ENCODE measurements at places on chromosomes 4 and X.

- no peak for DNase-seq
Observed at GRCh38 chr4:102318105-102318504, 27.2 kb downstream of the SLC39A8 start.

- no peak for DNase-seq
Observed at GRCh38 chr4:24770667-24771066, 24.7 kb upstream of the SOD3 start.

GRCh38 chrX:14712096-14712495, 160.8 kb downstream of the FANCB start:
- DNase-seq, result no peak

GRCh38 chr4:168397611-168398169, 79.1 kb upstream of the DDX60 start:
- DNase-seq, result no peak

DNA sequence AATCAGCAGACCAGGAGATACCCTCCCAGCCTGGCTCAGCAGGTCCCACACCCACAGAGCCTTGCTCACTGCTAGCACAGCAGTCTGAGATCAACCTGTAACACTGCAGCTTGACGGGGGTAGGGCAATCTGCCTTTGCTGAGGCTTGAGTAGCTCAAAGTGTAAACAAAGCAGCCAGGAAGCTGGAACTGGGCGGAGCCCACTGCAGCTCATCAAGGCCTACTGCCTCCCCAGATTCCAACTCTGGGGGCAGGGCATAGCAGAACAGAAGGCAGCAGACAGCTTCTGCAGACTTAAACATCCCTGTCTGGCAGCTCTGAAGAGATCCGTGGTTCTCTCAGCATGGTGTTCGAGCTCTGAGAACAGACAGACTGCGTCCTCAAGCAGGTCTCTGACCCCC, 15.1 kb upstream of the GABRA2 start:
- DNase-seq, result no peak

GRCh38 chr4:183249854-183250253, 70.2 kb downstream of the CLDN22 start:
- no peak for DNase-seq

- no peak for DNase-seq
Observed at GRCh38 chr4:139223682-139224317, 46.8 kb upstream of the ELF2 start.

- no peak for DNase-seq
Observed at GRCh38 chr4:110663738-110664444, 41.0 kb upstream of the PITX2 start.

DNA sequence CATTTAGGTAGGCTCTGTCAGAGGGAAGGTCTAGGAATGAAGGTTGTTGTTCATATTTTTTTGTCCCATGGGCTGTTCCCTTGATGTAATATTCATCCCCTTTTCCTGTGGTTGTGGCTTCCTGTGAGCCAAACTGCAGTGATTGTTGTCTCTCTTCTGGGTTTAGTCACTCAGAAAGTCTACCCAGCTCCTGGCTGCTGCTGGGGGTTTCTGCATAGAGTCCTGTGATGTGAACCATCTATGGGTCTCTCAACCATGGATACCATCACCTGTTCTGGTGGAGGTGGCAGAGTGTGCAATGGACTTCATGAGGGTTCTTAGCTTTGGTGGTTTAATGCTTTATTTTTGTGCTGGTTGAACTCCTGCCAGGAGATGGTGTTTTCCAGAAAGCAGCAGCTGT, 122.8 kb downstream of the ZC4H2 start:
- DNase-seq, result no peak

DNA sequence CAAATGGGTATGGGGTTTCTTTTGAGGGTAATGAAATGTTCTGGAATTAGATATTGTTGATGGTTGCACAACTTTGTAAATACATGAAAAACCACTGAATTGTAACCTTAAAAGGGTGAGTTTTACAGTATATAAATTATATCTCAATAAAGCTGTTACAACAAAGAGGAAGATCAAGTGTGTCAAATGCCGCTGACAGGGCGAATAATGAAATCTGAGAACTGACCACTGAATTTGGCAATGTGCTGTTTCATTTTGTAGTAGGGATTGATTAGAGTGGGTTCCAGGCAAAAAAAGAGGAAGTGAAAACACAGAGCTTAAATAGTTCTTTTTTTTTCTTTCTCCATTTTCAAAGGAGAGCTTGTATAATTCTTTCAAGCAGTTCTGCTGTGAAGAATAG, 161.1 kb upstream of the NAP1L5 start:
- no peak for DNase-seq

DNA sequence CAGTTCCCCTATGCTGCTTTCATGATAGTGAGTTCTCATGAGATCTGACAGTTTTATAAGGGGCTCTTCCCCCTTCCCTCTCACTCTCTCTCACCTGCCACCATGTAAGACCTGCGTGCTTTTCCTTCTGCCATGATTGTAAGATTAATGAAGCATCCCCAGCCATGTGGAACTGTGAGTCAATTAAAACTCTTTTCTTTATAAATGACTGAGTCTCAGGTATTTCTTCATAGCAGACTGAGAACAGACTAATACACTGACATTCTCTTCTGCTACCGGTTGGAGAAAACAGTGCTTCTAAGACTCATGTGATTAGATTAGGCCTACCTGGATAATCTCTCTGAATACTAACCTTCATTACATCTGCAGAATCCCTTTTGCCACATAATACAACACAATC, 45.4 kb upstream of the TRPC5OS start:
- no peak for DNase-seq

DNA sequence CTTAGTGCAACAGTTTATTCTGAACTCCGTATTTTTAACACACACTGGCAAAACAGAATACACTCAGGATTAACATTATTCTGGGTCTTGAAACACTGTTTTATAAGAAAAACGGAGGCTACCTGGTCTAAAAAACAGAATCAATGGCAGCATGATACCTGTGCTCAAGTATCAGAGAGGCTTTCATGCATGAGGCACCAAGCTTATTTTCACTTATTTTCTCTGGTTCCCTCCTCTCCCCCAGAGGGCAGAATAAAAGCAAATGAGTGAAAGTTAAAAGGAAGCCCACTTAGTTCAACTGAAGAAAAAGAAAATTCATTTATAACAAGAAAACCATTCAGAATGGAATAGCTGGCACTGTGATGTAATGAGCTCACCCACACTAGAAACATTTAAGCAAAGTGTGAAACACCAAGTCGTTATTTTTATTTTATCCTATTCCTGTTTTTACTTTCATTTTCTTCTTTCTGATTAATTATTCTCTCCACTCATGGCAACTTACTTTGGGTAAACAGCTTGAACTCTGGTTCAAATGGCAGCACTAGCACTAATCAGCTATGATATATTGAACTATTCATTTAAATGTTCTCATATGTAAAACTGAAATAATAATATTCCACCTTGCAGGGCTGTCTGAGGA, 211.8 kb downstream of the PPP3CA start:
- DNase-seq, result no peak

GRCh38 chrX:113802837-113803236, 781.0 kb upstream of the HTR2C start:
- no peak for DNase-seq

- no peak for DNase-seq
Observed at GRCh38 chr4:152989554-152989970, 53.4 kb downstream of the FHDC1 start.

GRCh38 chr4:88706574-88706973, 8.9 kb upstream of the NAP1L5 start:
- no peak for DNase-seq

DNA sequence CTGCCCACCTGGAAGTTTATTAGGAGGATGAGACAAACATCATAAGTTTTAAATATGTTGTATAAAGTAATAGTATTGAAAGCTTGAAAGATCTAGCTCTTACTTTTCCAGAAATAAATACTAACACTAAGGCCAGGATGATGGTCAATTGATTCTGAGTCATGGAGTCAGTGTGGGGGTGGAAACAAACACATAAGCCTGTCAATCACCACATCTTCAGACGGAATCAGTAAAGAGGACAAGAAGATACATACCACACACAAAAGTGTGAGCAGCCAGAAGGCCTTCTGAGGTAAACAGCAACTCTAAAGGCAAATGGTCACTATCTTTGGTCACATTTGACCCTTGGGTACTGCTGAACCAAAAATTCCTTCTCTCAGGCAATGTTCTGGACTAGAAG, 365.0 kb upstream of the RASGEF1B start:
- no peak for DNase-seq

- no peak for DNase-seq
Observed at GRCh38 chr4:123547216-123548165, 150.9 kb downstream of the SPRY1 start.

- no peak for DNase-seq
Observed at GRCh38 chr4:81131066-81131465, 84.0 kb downstream of the PRKG2 start.

DNA sequence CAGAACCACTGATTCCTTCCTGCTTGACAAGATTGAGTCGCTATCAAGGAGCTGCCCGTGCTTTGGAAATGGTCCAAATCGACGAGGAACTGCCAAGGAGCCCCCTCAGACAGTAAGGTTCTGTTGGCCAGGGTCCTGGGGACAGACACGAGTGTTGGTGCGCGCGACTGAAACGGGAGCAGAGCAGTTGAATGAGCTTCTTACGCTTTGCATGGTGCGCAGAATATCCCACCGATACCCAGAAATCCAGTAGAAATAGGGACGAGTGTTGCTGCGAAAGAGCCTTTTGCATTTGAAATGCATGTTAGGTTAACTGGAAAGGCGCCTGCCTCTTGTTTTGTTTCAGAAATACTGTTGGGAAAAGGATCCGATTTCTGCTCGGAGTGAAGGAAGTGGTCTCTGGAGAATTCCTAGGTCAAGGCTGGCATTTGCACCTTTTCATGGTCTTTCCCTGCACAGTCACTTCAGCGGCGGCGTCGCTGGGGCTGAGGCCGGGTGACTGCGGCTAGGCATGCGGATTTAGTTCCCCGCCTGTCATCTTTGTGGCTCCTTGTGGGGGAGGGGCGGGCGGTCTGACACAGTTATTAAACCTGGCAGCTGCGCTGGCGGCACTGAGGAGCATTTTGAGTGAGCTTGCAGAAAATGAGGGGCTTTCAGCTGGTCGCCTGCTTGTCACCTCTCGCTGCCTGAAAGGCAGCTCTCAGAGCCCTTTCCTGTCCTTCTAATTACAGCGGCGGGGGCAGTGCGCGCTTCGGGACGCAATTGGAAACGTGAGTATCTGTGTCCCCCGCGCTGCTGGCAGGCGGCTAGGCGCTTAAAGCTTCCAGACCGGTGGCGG, 51.5 kb upstream of the TRIM2 start:
- peak; percentile 31 for DNase-seq

- no peak for DNase-seq
Observed at GRCh38 chr4:8515316-8516060, 64.7 kb upstream of the GPR78 start.

DNA sequence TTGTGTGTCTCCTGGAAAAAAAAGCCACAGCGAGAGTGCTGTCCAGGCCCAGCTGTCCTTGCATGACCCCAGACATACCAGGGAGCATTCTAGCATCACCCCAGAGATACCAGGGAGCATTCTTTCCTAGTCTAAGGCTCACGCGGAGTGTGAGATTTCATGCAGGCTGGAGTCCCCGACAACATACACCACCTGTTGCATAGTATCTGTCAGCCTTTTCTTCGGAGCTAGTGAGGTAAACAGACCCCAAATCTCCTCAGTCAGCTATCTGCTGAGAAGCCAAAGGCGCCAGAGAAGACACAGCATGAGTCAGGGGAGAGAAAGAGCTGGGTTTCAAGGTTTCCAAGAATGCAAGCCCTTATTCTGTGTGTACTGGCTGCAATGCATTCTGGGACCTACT, 23.1 kb upstream of the ZXDA start:
- DNase-seq, result no peak

DNA sequence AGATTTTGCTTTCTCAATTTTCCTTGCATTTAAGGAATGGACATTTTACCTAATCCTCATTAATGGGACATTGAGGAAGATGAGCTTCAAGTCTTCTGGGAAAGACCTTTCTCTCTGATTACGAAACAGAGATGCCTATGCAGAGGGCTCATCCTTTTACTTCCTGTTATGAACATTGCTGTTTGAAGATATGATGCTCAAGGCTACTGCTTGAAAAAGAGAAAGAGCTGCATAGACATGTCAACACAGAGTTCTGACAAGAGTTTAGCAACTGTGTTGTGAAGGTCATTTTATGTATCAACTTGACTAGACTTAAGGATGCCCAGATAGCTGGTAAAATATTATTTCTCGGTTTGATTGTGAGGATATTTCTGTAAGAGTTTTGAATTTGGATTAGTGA, 13.8 kb upstream of the GNPDA2 start:
- DNase-seq, result no peak

GRCh38 chrX:18961686-18962085, 22.2 kb downstream of the PHKA2 start:
- no peak for DNase-seq

DNA sequence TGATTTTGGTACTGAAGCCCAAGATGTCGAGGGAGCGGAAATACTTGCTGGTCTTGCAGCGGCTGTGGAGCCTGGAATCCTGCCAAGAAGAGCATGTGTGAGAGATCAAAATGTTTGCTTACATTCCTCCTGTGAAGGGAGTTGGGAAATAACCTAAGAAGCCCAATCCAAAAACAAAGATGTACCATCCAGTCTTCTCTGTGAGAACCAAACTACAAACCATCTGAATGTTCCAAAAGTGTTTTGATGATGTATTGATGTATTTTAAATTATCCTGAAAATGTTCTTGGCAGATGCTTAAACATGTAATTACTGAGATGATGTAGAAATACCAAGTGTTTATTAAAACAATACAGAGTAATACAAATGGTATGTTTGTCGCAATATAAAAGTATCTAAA, 10.1 kb upstream of the ADH1A start:
- DNase-seq, result no peak

DNA sequence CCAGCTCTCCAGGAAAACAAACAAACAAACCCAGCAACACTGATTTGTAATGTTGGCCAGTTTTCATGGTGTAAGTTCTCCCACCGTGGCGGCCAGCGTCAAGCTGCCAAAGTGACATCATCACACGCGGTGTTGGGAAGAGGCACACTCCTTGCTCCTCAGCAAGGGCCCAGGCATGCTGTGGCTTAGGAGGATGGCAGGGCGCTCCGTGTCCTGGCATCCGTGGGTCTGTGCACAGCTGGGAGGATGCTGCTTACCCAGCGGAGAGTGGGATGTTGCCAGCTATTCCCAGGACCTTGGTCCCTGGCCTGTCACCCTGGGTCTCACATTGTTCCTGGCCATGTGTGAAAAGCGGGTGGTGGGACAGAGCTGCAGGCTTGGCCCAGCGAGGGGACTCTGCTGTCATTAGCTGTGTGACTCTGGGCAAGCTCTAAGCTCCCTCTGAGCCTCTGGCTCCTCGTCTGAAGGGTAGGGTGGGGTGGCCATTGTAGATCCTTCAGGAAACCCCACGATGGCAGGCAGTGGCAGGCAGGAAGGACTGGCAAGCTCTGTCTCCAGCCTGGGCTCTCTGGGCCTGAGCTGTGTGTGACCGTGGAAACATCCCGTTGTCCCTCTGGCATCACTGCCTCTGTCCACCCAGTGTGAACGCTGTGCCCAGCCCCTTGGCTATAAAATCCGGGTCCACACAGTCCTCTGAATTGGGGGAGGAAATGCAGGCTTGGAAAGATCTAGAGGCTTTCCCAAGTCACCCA, 10.8 kb downstream of the PSAPL1 start:
- DNase-seq, result no peak

- no peak for DNase-seq
Observed at GRCh38 chrX:125378205-125378604, 58.5 kb downstream of the TEX13C start.

Data from stimulated activated CD8-positive, alpha-beta memory T cell treated with anti-CD3 and anti-CD28 coated beads, Interleukin-15, amount 100 ng/mL, for 24 hours (primary cell).